WTC11 (cell line): ENCODE measurements at places on chromosomes 13 and 19.

DNA sequence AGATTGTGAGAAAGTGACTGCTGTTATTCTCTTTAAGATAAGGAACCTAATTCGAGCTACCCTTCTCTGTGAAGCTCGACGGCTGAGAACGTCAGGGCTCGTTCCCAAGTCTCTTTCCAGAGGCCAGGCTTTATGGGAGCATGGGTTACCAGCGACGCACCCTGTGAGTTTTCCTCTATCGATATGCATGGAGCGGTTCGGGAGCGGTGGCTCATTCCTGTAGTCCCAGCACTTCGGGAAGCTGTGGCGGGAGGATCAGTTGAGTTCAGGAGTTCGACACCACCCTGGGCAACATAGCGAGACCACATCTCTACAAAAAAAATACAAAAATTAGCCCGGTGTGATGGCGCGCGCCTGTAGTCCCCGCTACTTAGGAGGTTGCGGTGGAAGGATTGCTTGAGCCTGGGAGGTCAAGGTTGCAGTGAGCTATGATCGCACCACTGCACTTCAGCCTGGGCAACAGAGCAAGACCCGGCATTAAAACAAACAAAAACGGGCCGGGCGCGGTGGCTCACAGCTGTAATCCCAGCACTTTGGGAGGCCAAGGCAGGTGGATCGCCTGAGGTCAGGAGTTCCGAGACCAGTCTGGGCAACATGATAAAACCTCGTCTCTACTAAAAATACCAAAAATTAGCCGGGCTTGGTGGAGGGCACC is 681 bp upstream of the ZNF606 start:
- no peak for DNase-seq

DNA sequence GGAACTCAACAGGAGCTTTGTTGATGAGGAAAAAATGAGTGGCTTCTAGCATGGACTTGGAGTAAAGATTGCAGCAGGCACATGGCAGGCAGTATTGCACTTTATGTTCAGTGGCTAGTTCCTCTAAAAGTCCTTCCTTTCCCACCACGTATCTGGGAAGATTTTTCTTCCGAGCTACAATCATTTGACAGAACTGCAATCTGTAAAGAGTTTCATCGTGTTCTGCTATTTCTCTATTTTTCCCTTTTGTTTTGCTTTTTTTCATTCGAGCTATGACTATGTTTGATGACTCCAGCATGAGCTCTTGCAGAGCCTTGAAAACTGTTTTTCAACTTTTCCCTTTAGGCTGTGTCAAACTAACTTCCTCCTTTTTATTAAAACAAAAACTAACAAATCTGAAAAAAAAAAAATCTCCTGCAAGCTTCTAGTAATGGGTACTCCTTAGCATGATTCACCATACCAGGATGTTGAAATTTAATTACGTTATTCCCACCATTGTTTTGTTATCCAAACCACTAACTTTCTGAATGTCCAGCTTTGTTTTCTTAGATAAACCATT is 12.3 kb downstream of the CLDN10 start:
- no peak for DNase-seq

DNA sequence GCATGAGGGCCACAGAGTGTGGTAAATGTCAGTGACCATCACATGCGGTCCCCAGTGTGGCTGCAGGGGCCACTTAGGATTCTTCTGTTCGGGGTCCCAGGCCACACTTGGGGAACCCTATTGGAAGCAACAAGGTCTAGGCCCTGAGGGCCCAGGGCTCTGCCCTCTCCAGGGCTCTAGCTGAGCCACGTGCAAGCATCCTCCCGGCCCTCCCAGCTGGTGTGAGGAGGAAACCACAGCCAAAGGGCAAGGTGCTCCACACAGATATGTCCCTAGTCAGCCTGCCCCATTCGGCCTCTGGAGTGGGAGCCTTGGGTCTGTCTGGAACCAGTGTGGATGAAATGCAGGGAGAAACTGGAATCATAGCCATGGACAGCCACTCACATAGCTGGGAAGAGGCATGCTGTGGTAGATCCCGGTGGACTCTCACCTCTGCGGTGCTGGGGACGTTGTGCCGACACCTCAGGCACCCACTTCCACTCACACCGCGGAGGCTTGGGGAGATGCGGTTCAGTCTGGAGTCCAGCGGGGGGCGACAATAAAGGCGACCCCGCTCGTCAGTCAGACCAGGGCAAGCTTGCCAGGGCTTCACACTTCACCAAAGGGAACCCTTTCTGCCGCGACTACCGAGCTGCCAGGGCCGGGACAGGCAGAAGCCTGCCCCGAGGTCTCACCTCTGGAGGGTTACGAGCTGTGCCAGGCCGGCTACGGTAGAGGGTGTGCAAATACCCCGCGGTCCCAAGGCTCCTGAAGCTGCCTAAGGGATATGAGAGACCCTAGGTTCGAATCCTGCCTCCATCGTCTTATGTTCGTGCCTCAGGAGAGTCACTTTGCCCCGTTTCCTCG is 4.3 kb upstream of the ZNF497 start:
- no peak for DNase-seq

GRCh38 chr19:15995536-15995935 is 46.7 kb downstream of the OR10H4 start:
- DNase-seq: no peak

GRCh38 chr13:31797154-31797775 is 57.9 kb downstream of the RXFP2 start:
- no peak for DNase-seq

DNA sequence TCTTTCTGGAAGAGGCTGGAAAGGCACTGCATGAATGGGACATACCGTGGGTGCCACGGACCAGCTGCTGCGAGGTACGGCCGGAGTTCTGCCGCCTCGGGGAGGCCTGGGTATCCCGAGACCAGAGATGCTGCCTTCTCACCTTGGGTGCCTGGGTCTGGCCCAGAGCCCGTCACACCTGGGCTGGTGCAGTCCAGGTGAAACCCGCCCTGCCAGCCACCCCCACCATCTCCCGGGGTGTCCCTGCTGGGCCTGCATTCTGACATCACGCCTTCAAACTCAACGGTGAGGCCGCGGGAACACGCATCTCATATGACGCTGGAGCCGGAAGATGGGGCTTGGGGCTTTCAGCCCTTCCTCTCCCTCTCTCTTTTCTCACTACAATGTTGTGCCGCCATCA is 98.0 kb downstream of the GADD45B start:
- DNase-seq: no peak

- peak; percentile 96 for DNase-seq
Measured at GRCh38 chr19:56252699-56253422, 19.7 kb upstream of the EDDM13 start.

DNA sequence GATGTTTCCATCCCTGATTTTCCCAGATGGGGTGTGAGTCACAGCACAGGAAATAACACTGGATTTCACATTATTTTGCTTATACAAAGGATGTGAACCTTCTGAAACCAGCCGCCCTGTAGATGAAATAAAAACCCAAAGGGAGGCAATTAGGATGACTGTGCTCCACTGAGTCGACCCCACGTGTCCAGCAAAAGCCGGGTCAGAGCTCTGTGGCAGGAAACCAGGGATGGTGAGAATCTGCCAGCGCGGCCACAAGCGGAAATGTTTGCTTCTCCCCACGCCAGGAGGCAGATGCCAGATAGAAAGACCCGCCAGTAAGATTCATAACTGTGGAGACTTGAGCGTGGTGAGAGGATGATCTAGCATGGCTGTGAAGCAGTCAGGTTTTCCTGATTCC is 764.4 kb downstream of the LIG4 start:
- DNase-seq: no peak

GRCh38 chr13:36778083-36778671 is 40.8 kb upstream of the RFXAP start:
- peak; percentile 25 for DNase-seq

DNA sequence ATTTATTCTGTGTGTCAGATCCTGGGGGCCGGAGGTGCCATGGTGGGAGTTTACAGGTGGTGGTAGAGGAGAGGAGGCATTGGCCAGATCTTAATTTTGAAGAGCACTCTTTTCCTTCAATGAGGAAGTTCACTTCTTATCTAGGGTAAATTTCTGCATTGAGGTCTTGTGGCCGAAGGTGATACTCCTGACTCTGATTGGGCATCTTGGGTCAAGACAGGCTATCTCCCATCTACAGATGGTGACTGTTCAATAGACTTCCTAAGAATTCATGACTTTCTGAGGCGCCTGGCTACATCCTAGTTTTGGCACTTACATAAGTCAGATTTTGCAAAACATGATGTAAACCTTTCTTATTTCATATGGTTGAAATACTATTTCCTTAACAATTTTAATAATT is 135.2 kb downstream of the SUCLA2 start:
- no peak for DNase-seq

DNA sequence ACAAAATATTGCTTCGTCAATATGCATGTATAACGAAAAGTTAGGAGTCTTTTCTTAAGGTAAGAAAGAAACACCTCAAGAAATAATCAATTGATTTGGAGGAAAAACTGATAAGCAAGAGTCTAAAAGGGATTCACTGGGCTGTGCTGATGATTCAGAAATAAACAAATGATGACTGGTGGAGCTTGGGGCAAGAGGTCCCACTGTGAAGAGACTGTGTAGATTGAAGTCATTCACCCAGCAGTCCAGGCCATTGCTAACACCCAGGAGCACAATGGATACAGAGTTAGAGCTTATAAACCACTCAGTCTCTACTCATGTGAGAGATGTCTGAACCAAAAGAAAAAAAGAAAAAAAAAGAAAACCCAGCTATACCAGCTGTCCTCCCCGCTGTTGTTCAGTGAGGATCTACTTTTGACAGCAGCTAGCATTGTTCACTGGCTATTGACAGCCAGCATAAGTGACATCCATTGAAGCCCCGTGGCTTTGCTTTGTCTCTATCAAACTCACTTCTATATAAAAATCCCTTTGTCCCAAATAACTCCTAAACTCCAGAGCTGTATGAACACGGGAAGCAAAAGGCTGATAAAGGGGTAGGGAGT is 255.5 kb downstream of the KCTD12 start:
- no peak for DNase-seq

DNA sequence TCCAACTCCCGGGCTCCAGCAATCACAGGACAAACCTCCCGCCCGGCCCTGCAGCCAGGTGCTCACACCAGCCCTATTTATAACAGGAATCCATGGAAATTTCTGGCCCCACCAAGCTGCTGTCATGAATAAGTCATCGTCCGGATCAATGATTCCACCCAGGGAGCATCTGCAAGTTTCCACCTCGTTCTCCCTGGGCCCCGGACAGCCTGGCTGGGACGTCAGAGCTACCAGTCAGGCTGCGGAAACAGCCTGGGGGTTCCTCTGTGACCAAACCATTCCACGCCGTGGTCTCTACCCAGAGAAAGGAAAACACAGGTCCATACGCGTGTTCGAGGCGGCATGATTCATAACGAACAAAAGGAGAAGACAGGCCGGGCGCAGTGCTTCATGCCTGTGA is 20.7 kb upstream of the PTBP1 start:
- no peak for DNase-seq

- no peak for DNase-seq
Measured at GRCh38 chr13:111966933-111967332, 100.0 kb upstream of the SOX1 start.

- DNase-seq: peak; percentile 63
Measured at GRCh38 chr19:7509625-7510024, 6.3 kb upstream of the ZNF358 start.

DNA sequence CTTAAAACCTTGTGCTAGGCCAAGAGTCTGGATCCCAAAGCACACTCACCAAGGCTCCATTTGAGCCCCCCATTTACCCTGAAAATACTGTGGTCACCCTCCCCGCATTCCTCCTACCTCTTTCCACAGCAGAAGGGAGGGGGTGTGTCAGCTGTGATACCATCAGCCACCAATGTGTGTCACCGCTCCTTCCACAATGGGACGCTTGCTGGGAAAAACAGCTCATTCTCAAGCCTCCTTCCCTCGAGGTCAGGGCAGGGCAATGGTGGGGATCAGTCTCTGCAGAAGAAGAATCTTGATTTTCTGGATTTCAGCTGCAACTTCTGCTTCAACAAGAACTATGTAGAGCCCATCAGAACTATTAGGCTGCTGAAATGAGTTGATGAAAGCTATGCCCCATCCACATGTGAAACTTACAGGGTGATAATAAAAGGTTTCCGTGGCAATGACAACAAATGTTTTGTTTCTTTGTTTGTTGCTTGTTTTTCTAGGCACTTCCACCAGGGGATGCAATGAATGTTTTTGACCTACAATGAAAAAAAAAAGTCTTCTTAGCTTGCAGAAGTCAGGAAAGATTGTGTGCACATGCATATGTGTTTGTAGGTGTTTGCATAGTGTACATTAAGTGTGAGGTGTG is 26.4 kb upstream of the ZNF507 start:
- peak; percentile 67 for DNase-seq

DNA sequence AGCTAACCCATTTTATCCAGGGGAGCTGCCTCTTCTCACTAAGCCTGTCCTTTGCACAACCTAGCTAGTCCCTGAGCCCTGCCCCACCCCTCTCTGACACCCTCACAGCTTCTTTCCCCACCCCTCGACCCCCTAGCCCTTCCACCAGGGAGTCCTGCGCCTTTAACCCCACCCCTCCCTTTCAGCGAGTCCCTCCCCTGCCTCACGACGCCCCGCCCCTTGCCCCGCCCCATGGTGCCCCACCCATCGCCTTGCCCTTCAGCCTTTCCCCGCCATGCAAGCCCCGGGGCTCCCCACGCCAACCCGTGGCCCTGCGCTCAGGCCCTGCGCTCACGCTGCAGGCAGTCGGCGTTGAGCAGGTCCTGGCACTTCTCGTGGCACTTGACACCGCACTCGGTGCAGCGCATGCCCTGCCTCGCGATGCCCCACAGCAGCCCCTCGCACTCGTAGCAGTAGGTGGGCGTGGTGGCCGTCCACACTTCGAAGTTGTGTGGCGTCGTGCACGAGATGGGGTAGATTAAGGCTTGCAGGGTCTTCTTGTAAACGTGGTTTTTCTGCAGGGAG is 40.0 kb downstream of the UNC13A start:
- DNase-seq: peak; percentile 44

DNA sequence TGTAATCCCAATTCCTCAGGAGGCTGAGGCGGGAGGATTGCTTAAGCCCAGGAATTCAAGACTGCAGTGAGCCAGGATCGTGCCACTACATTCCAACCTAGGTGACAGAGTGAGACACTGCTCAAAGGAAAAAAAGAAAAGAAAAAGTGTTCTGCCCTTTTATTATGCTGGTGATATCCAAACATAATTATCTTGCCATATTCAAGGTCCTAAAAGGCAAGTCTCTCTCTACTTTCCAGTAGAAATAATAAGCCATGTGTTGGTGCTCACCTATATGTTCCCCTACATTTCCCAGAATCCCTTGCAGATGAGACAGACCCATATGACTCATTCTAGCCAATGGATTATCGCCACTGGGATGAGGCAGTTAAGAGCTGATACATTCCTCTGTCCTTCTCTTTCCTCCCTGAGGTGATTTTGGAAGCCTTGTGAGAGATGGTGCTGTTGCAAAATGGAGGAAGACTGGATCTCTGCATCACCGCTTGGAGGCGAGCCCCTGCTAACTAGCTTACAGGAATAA is 58.3 kb upstream of the MRI1 start:
- no peak for DNase-seq

- peak; percentile 35 for DNase-seq
Measured at GRCh38 chr13:74136084-74136658, 2.0 kb upstream of the KLF12 start.

GRCh38 chr13:26590951-26591350 is 33.5 kb downstream of the WASF3 start:
- no peak for DNase-seq
